ENCODE measurements at places on chromosomes 5 and 9.

DNA sequence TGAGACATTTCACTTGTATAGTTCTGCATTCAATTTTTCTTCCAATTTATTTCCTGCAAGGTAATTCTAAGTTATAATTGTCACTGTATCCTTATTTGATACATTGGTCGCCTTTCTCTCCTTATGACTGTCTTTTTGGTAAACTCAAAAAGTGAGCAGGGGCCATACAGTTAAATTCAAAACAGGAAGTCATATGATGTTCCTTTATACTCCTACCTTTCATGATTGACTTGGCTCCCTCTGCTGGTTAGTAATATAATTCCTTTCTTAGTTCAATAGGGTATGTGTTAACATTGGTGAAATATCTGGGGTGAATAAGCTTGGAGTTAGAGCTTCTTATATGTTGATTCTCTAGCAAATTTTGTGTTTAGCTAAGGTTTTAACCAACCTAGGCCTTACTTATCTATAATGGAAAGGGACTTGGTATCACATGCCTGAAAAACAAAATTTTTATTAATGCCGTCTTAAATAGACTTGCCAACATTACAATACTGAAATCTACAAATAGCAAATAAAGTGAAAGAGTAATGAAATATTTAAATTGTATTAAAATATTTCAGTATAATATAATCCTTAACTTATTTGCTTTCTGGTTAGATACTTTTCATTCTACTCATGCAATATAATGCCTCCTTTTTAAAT lies 6.0 kb upstream of the NIPBL start:
- DNase-seq = peak; percentile 94

DNA sequence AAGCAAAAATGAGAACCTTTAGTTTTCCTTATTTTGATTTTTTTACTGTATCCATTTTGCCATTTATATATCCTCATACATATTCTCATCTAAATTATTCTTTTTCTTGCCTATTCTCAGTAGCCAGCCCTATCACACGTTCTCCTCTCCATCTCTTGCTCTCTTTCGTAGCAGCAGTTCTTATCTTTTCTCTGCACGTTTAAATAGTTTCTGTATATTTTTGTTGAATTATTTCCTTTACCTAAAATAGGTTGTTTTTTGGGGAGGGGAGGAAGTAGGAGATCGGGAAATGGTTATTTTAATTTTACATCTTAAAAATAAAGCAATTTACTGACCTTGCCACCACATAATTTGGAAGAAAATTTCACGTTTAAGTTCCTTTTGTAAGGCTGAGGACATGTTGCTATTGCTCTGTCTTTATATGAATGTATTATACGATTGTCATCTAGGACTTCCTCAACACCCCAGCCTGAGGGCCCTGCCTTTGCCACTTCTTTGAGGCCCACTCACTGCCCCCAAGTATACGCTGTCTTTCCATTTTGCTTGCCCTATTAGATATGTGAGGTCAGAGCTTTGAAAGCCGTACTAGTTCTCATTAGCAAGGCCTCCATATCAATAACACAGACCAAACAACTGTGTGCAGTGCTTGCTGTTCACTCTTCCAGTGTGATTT lies 140.3 kb downstream of the GNAQ start:
- no peak for DNase-seq

DNA sequence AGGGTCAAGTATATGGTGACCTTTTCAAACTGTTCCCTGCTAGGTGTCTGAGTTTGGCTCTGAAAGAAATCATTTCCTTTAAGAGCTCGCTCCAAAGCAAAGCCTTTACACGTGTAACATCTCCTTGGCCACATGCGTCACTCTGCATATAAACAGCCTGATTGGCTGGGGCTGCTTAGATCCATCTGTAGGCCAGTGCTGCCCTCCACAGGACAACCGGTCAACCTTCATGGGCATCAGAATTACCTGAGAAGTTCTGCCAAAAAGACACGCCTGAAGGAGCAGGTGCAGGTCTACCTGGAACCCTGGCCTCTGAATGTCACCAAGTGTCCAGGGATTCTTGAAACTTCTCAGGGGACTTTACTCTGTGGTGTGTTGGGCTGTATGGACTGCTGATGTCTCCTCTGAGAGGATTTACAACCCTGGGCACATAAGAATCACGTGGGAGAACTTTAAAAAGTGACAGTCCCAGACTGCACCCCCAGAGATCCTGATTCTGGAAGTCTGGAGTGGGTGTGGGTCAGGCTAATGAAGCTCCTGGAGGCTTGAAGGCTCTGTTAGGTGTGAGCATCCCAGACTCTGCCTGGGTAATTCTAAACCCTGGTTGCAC lies 497.6 kb downstream of the GADD45G start:
- DNase-seq = peak; percentile 42

DNA sequence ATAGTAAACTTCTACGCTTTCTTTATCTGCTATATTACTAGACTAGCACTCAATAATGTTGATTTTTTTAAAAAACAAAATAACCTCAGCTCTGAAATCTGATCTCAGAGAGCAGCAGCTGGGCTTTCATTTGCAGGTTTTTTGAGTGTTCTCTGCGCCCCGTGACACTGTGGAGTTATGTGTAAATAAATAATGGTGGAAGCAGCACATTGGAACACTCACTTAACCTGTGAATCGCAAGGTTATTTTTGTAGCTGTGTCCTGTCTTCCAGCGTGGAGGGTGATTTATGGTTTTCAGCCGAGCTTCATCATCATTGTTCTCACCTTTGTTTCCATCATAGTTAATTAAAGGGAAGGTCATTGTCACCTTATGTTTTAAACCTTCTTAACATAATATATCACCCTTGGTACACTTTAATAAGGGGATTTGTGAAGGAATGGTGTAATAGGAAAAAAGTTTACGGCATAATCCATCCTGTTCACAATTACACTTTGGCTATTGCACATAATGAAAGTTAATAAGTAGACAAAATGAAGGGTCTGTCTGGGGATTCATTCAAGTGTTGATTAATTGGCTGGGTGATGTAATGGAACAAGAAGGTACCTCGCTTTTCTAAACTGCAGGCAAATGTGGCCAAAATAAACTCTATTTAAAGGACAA lies 493.3 kb upstream of the ADAMTS16 start:
- no peak for DNase-seq

GRCh38 chr5:124692324-124692723 lies 54.1 kb downstream of the ZNF608 start:
- no peak for DNase-seq

- peak; percentile 3 for DNase-seq
These were observed 15.4 kb downstream of the IL9 start for GRCh38 chr5:135880278-135880677.

DNA sequence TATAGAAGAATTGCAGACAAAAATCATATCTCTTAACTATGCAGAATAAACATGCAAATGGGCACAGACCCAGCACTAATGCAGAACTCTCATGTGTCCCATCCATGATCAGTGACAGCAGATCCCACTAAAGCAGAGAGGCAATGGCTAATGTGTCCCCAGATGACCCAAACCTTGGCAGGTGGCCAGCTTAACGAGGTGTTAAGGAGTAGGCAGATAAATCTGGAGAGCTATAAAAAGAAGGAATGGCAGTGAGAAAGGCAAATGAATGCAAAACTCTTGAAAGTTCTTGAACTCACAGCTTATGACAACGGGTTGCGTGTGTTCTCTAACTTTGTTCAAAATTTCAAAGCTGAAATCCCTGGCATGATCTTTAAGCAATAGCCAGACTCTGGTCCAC lies 265.4 kb downstream of the RASEF start:
- DNase-seq = no peak

- peak; percentile 29 for DNase-seq
These were observed 53.1 kb upstream of the TYRP1 start for GRCh38 chr9:12640016-12640587.

- DNase-seq = no peak
These were observed 275.6 kb upstream of the PAPPA start for GRCh38 chr9:115877852-115878438.

DNA sequence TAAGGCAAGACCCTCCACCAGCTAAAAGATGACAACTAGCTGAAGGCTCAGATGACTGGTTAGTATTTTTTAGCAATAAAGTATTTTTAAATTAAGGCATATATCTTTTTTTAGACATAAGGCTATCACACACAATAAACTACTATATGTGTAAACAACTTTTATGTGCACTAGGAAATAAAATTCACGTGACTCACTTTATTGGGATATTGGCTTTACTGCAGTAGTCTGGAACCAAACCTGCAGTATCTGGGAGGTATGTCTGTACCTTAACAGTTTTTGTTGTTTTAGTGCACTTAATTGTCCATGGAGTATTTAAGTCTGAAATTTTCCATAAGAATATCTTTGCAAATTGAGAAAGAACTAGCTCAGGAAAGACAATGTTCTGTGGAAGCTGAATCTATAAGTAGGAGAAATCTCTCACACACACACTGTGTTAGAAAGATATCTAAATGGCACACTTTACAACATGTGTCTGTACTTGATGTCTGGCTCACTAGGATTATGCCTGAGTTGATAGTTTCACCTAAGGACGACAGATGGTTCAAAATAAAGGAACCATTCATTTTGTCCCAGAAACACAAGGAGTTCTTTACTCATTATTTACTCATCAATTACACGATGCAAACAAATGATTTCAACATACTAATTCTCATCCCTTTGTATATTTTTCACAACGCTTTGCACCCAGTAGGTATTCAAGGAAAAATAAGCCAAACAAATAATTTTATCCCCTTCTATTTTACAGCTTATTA lies 4.6 kb downstream of the RAPGEF6 start:
- no peak for DNase-seq

GRCh38 chr9:19456426-19456825 lies 47.6 kb downstream of the ACER2 start:
- no peak for DNase-seq

DNA sequence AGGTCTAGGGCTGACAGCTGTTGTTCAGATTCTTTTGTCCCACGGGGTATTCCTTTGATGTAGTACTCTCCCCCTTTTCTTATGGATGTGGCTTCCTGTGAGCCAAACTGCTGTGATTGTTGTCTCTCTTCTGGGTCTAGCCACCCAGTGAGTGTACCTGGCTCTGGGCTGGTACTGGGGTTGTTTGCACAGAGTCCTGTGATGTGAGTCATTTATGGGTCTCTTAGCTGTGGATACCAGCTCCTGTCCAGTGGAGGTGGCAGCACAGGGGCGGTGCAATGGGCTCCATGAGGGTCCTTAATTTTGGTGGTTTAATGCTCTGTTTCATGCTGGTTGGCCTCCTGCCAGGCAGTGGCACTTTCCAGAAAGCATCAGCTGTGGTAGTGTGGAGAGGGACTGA lies 161.3 kb downstream of the CAVIN4 start:
- DNase-seq = no peak
